Prostate gland (tissue), 2 donors: ENCODE measurements at places on chromosomes 11 and 22.

DNA sequence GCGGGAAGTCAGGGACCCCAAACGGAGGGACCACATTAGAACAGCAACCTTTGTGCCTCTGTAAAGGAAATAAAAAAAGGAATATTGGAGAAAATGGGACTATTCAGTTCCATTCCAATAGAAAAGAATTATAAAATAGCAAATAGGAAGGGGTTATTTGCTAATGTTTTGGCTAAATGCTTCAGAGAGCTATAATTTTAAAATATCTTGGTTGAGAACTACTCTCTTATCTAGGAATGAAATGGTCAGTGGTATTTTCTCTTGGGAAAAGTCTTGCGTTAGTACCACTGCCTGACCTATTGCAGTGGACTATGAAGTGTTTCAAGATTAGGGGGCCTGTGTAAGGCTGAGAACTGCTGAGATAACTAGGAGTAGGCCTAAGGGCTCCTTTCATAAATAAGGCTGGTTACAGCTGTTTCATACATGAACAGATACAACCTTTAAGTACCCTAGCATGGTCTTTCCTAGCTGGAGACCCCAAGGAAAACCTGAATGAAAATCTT lies 6.9 kb upstream of the WEE1 start:
- H3K36me3 ChIP-seq = no peaks in the 10 kb centered on the region
- H3K4me1 ChIP-seq = peaks cover 21% of the 10 kb centered on the region
- peak overlapping the region; percentile 93 for H3K27ac ChIP-seq
- no peak for DNase-seq
- no peaks in the 10 kb centered on the region for H3K27me3 ChIP-seq

DNA sequence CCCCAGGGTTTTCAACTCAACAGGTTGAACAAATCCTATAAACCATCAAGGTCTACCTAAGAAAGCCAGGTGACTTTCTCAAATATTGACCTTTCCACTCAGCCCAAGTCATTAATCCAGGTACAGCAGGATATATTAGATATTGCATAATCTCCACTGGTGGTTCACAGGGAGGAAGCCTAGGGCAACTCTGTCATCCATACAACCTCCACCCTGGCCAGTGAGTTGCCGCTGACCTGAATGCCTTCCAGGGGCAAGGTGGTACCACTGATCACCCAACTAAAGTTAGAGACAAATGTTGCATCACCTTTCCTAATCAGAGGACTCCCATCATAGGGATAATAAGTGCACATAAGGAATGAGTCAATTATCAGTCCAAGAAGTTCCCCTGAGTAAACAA lies 22.9 kb downstream of the GUCD1 start:
- no peak overlapping the region for H3K4me3 ChIP-seq
- peaks cover 4% of the 10 kb centered on the region for H3K4me1 ChIP-seq
- peak overlapping the region; percentile 62 for H3K27ac ChIP-seq
- DNase-seq = peak; percentile 32

DNA sequence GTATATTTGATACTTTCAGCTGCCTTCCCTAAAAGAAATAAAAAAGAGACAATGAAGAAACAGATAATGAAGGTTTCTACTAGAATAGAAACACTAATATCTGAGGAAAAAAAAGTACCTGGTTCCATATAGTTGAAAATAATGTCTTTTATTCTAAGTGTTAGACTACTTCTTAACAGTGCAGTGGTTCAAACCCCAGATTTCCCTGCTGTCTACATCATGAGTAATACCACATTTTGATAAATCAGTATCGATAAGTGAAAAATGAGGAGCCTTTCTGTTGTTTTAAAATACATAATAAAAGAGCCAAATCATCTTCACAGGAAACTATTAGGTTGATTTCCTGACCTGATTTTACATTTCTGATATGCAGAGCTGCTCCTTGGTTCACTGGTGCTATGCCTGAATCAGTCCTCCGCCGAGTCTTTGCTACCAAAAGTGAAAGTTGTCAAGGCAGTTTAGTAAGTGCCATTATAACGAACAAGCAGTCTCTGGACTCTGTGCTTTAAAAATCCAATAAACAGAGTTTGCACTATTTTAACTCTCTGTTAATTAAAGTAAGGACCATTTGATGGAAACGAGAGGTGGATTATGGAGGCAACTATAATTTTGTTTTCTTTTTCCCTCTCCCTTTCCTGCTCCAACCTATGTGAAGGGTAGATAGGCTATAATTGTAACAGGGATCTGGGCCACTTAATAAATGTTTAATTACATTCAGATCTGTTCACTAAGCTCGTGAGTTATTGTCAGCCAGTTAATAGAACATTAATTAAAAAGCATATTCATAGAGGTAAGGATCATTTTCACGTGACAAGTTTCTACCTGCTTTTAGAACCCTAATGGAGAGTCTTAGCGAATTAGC lies 724.5 kb upstream of the RAG2 start:
- H3K27me3 ChIP-seq = no peaks in the 10 kb centered on the region
- no peak overlapping the region for H3K27ac ChIP-seq
- no peak overlapping the region for H3K4me3 ChIP-seq
- DNase-seq = no peak
- H3K4me1 ChIP-seq = no peaks in the 10 kb centered on the region

DNA sequence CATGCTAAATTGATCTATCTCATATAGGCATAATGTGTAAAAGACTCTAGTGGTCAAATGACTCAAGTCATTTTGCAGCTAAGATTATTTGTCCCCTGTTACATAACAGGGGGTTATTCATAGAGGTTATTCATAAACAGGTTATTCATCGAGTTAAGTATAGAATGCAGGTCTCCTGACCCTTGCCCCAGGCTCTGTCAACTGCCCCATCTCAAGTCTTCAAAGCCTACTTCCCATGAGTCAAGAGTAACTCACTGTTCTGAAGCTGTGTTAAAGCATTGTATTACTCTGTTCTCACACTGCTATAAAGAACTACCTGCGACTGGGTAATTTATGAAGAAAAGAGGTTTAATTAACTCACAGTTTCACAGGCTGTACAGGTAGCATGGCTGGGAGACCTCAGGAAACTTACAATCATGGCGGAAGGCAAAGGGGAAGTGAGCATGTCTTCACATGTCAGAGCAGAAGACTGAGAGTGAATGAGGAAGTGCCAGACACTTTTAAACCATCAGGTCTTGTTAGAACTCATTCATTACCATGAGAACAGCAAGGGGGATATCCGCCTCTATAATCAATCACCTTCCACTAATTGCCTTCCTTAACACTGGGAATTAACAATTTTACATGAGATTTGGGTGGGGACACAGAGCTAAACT lies 226.2 kb upstream of the BLID start:
- no peak overlapping the region for H3K4me3 ChIP-seq
- H3K27me3 ChIP-seq = no peaks in the 10 kb centered on the region
- DNase-seq = no peak
- no peaks in the 10 kb centered on the region for H3K36me3 ChIP-seq
- H3K4me1 ChIP-seq = no peaks in the 10 kb centered on the region
- H3K27ac ChIP-seq = no peak overlapping the region
